HTR-8/SVneo (cell line): ENCODE measurements at places on chromosomes 12 and 14.

DNA sequence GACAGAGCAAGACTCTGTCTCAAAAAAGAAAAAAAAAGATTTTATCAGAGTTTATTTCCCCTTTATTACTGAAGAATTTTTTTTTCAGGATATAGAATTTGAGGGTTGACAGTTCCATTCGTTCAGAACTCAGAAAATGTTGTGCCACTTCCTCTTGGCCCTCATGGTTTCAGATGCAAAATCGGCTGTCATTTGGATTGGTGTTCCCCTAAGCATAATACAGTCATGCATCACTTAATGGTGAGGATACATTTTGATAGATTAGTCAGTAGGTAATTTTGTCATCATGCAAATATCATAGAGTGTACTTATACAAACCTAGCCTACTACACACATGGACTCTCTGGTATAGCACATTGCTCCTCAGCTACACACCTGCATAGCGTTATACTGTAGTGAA, 263.9 kb upstream of the RTL1 start:
- DNase-seq, result no peak

GRCh38 chr14:76710056-76711010, 50.9 kb upstream of the VASH1 start:
- peak; percentile 77 for DNase-seq

DNA sequence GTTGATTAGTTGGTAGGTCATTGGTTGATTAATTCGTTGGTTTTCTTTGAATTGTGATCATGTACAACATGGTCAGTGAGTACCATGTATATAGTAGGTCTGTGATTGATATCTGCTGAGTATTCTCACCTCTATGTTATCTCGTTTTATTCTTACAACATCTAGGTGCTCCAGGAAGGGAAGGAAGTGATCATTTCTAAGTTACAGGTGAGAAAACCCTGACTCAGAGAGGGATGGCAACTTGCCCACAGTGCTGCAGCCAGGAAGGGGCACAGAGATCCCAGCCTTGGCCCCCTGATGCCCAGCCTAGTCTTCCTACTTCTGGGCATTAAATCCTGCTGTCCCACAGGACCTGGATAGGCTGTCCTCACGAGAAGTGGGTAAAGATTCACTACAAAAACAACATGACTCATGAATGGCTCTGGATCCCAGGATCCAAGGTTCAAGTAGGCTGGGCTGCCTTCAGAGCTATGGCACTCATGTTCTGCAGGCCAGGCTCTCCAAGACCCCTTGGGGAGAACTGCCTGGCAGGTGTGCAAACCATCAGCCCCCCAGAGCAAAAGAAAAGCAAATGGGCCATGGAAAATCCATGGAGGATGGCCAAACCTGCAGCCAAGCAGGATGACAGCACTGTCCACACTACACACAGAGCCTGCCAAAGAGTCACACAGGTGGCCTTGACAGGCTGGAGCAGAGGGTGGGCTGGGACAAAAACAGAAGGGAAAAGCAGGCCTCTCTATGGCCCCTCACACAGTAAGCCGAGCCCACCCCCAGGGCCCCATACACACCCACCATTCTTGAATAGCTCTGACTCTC, 146.2 kb downstream of the BCL11B start:
- DNase-seq, result no peak

DNA sequence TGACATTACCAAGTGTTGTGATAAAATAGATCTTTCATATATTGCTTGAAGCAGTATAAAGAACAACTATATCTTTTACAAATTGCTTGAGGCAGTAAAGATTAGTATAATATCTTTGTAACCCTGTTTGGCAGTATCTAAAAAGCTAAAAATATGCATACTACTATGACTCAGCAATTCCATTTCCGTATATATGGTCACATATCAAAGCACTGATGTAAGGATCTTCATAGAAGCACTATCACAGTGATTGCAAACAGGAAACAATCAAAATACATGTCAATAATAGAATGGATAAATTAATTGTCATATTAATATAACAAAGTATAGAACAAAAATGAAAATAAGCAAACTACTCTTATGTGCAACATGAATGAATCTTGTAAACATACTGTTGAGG, 158.4 kb upstream of the IGF1 start:
- DNase-seq, result peak; percentile 6

GRCh38 chr12:127125607-127126259, 1141.2 kb upstream of the TMEM132C start:
- peak; percentile 37 for DNase-seq

- DNase-seq, result no peak
These were observed 89.2 kb downstream of the PRMT8 start for GRCh38 chr12:3580094-3580749.

DNA sequence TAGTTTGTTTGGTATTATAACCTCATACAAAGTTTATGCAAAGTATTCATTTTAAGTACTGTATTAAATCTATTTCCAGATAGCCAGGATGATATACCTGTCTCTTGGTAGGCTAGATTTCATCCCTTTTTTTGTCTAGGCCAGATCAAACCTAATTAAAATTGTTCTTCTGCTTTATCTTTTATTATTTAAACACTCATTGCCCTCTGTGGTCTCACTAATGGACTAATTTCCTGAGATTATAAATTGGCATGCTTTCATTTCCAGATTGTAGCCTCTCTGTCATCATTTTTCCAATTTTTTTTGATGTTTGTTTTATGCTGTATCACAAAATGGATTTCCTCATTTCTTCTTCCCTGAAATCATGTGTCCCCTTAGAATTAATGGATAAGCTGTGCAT, 85.6 kb upstream of the TMEM263 start:
- DNase-seq, result no peak

DNA sequence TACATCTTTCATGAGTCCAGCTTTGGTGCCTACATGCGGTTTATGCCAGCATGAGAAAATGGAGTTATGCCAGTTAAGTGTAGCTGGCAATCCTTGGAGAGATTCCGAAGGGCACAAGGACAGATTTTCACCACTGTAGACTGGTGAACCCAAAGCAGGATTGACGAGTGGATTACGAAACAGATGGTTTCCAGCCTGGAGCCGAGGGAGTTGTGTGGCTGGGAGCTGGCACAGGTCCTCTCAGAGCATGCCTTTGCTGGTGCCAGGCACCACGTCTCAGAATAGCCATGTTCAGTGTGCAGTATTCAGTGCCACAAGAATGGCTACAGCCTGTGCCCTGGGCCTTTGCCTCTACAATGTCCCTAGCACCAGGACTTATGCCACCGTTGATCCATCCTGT, 13.2 kb downstream of the KCNH3 start:
- no peak for DNase-seq

DNA sequence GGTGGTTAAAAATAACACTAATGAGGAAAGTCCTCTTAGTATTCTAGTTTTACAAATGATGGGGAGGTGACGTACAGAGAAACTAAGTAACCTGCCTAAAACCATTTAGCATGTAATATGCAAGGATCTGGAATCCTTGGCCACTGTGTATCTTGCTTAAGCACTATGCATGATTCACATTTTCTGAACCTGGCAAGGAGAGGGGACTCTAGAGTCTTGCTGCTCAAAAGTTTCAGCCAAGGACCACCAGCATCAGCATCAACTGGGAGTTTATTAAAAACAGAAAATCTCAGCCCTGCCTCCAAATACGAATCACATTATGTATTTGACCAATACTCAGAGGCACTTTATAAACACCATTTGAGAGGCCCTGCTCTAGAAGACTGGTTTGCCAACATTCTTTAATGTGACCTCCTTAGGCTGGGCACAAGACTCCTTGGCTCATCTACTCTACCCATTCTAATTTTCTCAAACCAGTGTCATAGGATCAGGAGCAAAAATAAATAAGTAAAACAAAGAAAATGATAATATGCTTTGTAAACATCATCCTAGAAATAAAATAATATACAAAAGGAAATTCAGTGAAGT, 52.9 kb downstream of the ABCC9 start:
- no peak for DNase-seq

GRCh38 chr14:101120641-101121507, 217.4 kb upstream of the RTL1 start:
- DNase-seq, result no peak

DNA sequence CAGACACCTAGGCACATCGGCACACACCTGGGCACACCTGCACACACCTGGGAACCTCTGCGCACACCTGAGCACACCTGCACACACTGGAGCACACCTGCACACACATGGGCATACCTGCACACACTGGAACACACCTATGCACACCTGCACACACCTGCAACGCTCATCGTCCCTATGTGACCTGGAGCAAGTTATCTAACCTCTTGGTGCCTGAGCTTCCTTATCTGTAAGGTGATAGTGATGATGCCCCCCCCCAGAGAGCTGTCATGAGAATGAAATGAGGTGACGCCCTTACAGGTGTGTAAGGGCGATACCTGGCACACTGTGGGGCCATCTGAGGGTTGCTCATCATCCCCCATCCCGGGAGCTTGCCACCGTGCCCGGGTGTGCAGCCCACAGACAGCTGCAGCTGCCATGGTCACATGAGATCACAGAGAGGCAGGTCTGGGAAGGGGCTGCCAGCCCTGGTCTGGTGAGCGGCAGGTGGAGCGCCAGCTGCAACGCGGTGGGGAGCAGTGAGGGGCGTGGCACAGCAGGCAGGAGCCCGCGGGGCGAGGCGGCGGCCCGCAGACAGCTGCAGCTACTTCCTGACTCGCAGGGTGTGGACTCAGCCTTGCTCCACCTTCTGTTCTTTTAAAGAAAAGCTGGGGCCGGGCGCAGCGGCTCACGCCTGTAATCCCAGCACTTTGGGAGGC, 59.9 kb upstream of the FBRSL1 start:
- no peak for DNase-seq

GRCh38 chr14:100779691-100780080, 46.2 kb upstream of the MEG3 start:
- DNase-seq, result no peak

DNA sequence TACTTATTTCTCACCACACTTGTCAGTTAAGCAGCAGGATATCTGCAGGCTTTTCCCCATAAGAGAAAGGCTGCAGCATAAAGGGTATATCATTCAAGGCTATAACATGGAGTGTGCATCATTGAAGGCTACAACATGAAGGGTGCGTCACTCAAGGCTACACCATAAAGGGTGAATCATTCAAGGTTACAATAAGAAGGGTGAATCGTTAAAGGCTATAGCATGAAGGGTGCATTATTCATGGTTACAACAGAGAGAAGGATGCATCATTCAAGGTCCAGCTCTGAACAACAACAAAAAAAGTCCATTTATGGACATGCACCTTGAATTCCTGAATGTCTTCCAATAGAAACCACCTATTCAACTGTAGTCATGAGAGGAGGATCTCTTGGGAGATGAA, 32.8 kb upstream of the LUM start:
- DNase-seq, result no peak

DNA sequence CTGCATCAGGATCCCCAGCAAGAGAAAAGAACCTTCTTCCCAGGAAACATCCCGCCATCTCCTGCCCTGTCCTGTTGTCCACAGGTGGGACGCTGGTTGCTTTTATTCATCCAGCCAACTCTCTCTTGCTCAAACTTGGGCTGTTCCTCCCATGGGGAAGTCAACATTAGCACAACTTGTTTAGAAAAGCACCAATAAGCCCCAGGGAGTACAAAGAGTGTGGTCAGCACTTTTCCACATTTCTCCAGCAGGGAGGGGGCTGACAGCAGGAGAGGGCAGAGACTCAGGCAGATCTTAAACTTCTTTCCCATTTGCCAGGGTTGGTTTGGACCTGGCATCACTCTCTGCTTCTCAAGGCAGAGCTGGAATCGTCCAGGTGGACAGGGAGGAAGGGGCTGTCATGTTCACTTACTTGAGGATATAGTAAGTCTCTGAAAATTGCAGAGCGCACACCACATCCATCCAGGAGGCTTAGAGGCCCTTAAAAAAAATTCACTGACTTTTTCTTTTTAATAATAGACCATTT, 74.9 kb downstream of the RBM19 start:
- no peak for DNase-seq

DNA sequence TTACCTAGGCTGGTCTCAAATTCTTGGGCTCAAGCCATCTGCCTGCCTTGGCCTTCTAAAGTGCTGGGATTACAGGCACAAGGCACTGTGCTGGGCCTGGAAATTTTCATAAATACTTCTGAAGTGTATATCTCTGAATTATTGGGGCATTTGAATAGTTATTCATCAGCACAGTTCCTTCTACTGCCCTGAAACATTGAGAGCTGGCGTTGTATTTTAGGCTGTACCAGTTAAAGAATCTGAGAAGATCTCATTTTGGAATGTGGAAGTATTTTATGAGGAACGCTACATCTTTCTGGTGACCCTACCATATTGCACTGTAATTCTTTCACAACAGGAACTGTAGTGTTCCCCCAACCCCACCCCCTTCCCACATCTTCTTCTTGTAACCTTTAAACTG, 349.0 kb upstream of the RGS6 start:
- DNase-seq, result no peak

DNA sequence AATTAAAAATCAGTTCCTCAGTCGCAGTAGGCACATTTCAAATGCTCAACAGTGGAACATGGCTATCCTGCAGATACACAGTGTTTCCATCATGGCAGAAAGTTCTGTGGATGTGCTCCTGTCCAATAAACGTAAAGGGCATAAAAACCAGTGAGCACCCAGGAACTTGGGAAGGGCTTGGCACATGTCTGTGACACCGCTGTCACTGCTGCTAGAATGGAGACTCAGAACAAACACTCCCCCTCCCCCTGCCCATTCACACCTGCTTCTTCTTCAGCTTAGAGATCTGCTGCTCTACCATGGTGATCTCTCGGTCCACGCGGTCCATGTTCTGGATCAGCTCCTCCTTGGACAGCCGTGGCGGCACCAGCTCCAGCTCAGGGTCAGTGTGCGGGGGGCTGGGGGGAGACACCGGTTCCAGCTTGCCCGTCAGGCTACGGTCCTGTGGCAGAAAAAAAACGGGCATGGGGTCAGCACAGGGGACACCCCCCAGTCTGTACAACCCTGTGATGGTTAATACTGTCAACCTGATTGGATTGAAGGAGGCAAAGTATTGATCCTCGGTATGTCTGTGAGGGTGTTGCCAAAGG, 94.6 kb downstream of the NCOR2 start:
- DNase-seq, result no peak

GRCh38 chr14:92456215-92457015, 57.2 kb upstream of the RIN3 start:
- DNase-seq, result peak; percentile 79

DNA sequence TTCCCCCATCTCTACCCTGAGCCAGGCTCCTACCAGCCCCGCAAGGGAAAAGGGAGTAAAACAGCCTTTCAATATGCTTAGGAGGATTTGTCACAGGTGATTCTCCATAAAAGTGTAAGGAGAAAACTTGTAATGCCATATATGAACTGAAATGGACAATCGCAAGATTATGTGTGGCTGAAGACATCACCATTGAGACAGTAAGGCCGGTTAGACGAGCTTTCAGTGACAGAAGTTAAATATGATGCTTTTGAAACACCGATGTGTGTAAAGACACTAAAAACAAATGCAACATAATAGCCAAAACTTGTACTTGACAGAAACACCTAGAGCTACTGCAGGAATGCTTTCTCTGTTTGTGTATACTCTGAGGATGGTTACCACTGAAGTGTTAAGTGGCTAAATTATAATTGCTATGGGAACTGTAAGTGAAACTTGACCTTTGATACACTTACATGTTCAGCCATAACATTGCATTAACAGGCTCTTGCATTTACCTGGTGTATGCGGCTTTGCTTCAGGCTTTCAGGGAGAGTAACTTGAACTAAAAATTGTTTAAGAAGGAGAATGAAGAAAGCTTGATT, 42.3 kb downstream of the FAR2 start:
- no peak for DNase-seq
